GM20000 (cell line): ENCODE measurements at places on chromosomes 2 and 18.

DNA sequence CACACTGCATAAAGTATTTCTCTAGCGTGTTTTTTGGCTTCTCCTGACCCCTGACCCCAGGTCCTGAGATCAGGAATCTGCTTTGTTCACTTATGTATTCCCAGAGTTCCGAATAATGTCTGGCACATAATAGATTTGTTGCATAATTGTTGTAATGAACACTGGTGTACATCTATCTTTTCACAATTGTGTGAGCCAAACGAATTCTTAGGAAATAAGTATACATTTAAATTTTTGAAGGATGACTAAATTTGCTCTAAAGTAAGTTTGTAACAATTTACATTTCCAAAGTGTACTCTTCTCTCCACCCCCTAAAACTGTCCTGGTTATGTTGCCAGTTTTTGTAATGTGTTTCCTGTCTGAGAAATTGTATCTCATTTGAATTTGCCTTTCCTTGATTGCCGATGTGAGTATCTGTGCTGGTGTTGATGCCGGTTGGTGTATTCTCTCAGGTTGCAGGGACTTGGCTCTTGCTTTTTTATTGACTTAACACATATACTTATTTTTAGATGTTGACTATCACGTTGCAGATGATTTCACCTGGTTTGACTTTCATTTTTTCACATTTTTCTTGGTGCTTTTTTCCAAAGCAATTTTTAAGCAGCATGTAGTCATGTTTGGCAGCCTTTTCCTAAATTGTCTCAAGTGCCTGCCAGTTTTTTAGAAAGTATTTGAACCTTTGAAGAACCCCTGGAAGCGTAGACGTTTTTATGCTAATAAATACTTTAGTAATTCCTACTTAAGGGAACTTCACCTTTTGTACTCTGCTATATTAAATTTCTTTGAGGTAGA, 16.1 kb upstream of the FARP2 start:
- DNase-seq: no peak

GRCh38 chr18:71942433-71942832, 601.7 kb downstream of the CBLN2 start:
- no peak for DNase-seq

DNA sequence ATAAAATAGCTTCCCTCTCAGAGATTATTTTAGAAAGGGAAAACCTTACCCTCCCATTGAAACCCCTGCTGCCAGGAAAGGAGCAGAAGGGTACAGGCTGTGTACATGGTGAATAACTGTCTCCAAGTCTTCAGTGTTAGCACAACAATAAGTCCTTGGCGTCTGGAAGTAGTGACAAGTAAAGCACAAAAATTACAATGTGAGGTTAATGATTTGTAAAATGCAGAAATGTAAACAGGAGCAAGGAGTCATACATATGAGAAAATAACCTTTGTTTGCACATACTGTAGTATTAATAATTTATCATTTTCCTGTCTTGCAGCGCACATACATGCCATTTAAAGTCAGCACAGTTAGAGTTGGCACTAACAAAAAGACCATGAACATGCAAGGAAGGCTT, 40.5 kb downstream of the ABHD3 start:
- DNase-seq: no peak

DNA sequence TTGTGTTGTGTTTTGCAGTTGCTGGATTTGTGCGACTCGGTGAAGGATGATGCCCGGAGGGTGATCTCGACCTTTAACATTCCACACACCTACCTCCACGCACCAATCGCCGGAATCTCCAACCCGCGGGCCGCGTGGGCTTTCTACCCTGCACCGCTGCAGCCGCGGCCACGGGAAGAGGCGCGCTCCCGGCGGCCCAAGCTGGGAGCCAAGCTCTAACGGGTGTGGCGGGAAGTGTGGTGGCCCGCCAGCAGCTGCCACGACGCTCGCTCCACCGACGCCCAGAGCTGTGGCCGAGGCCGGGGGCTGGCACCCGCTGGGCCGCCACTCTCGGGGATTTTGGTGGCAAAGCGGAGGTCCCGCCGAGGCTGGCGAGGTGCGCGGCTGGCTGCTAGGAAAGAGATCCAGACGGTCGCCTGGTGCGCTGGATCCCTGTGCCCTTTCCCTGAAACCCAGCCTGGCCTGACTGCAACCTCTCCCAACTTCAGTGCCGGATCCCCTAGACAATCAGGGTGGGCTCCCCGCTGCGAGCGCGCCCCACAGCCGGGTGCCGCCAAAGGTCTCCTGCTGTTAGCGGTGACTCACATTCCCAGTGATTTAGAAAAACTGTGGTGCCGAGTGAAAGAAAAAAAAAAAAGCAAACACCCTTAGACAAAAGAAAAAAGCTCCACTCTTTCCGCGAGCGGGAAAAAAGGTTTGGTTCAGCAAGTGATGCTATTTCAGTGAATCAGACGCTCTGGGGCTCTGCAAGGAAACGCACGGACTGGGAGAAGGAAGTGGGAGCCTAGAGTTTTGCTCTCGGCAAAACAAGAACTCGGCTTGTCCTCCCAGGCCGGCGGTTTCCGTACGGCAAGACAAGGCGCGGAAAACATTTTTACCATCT, 2.9 kb upstream of the BCL2L11 start:
- DNase-seq: peak; percentile 19

DNA sequence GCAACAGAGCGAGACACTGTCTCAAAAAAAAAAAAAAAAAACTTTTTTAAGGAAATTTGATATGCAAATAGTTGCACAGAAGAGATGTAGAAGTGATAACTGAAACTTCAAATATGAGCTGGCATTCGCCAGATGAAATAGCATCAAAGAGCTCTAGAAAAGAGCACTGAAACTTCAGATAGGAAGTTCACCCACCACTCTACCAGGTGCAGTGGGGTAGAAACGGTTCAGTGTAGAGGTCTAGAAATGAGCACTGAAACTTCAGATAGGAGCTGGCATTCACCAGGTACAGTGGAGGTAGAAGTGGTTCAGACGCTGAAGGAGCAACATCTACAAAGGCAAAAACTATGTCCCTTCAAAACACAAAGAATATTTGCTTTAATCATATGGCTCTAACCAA, 9.0 kb upstream of the ONECUT2 start:
- no peak for DNase-seq

- DNase-seq: no peak
Measured at GRCh38 chr2:26507932-26508331, 30.0 kb upstream of the OTOF start.

DNA sequence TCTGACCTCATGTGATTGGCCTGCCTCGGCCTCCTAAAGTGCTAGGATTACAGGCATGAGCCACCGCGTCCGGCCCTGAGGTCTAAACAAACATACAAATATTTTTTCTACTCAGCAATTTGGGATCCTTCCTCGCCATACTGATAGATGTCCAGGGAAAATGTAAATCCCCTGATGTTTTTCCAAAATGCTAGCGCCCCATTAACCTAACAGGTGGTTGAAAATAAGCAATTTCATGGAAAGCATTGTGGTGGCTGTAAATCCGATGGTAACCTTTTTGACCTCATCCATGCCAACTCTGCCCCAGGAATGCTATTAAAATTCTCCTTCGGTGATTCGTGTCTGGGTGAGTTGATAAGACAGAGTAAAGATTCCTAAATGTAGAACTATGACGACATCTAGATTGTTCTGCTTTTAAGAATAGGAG, 19.3 kb downstream of the GEMIN6 start:
- no peak for DNase-seq

- no peak for DNase-seq
Measured at GRCh38 chr2:86370579-86370978, 33.2 kb upstream of the REEP1 start.

DNA sequence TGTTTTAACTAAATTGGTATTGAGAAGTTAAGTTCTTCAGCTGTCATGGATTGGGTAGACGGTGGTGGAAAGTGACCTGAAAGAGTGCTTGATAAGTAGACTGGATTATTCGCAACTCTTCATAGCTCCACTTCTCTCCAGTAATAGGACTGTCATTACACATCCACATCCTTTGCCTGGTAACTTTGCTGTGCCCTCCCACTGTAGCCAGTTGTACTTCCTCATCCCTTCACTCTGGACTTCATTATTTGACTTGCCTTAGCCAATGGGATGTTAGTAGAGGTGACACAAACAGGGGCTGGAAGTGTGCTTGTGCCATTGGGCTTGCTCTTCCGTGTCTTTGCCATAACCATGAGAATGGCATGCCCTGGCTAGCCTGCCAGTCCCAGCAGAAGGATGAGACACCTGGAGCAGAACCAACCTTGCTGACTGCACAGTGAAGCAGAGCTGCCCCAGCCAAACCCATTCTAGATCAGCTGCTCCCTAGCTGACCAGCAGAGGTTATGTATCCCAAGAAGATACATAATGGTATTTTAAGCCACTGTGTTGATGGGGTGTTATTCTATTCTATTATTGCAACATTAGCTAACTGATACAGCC, 16.9 kb downstream of the QPCT start:
- DNase-seq: no peak
